ENCODE measurements at places on chromosomes 3 and 15.

DNA sequence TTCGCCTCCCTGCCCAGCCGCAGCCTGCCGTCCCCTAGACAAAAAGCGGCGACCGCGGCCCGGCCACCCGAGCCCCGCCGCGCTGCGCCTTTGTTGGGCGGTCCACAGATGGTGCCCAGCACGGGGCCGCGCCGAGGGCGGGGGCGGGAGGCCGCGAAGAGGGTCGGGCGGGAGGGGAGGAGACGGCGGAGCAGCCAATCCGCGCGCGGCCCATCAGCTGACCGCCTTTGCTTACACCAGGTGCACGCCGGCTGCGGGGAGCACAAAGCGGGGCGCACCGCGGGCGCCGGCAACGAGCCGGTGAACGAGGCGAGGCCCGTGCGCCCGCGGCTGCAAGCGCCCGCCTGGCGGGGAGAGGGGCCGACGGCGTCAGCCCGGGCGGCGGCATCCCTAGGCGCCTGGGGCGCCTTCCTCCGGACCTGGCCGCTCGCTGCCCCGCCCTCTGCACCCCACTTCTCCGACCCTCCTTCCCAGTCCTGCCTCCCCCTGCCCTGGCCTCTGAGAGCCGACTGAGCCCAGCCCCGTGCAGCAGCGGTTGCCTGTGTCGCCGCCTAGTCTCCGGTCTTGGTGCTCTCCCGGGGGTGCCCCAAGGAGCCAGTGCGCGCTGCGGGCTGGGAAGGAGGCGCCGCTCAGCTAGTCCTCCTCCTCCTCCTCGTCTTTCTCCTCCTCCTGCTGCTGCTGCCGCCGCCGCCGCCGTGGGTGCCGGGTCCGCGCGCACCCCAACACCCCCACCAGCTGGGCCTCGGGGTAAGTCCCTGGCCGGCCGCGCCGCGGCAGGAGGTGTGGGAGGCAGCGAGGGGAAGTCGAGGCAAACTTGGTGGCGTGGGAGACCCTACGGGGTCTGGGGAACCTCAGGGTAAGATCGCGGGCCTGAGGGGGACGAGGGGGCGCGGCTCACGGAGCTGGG, at the start of gene LRRN1:
TSS of gene LRRN1 (plus strand) at position 259 of the 907 bp plus-strand sequence. CDS start 45,211 bp downstream, outside the sequence.
- no peak for DNase-seq

DNA sequence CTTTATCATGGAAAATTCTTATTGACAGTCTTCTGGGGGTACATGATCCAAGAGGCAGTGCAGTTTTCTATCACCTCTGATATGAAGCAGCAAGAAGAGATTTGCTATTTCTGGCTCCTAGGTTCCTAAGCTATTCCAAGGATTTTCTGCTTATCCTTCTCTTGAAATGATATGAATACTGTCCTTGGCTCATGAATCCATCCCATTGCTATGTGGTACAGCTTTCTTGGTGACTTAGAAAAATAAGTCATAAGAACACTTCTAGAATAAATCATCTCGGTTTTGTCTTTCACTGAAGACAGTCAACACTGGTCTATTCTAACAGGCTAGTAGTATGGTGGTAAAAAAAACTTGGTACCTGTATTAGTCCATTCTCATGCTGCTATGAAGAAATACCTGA, 333.6 kb upstream of the RASGRP1 start:
- no peak for DNase-seq

DNA sequence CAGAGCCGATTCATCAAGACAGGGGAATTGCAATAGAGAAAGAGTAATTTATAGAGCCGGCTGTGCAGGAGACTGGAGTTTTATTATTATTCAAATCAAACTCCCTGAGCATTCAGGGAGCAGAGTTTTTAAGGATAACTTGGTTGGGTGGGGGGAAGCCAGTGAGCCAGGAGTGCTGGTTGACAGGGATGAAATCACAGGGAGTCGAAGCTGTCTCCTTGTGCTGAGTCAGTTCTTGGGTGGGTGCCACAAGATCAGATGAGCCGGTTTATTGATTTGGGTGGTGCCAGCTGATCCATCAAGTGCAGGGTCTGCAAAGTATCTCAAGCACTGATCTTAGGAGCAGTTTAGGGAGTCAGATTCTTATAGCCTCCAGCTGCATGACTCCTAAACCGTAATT, 95.4 kb upstream of the CCDC80 start:
- no peak for DNase-seq

GRCh38 chr3:76365275-76365674, 579.9 kb upstream of the ZNF717 start:
- DNase-seq = no peak

DNA sequence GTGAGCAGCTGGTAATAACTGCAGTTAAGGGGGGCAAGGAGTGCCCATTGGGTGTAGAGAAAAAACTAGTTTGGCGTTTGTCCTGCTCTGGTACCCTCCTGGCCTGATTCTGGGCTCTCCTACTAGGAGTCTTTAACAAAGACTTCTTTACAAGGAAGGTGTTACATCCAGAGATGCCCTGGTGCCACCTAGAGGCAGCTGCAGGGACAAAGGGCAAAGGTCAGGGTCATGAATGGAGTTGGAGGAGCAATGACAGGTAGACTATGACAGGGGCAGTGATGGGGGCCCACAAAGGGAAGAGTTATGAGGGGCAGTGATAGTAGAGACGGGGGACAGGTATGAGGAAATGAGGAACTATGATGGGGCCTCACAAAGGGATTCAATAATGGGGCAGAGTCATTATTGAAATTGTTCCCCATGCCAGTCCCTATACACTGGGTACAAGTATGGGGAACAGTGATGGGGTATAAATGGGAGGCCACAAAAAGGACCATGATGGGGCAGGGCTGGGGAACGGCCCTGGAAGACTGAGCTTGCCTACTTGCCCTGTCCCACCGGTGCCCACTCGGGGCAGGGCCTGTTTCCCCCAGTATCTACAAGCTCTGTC, 7.9 kb downstream of the CCDC71 start:
- DNase-seq = no peak

Measured in CMK (cell line).